Hindlimb muscle (tissue), 1 donor: ENCODE measurements at places on chromosomes 7 and 10. TPM values are rescaled to one million over a fixed set of nuclear protein-coding genes. Genes with fewer than 3 reads are reported as not detected.
A peak's percentile ranks its signal among the peaks of the same experiment; 100 is the strongest.

The STEAP1B gene
- polyA plus RNA-seq = 1.8 TPM

The TEX47 gene
- polyA plus RNA-seq = not detected

The CPVL gene
- 21.4 TPM for polyA plus RNA-seq

The SPDYE2 gene
- 14.8 TPM for polyA plus RNA-seq

The ANKRD61 gene
- 1.7 TPM for polyA plus RNA-seq

The ZNF107 gene
- polyA plus RNA-seq = 3.9 TPM

The FAM131B gene
- 1.8 TPM for polyA plus RNA-seq

The TMEM176B gene
- 16.7 TPM for polyA plus RNA-seq

The AOAH gene
- polyA plus RNA-seq = 4.5 TPM

The ZNF503 gene
- polyA plus RNA-seq = 9.7 TPM

The COL13A1 gene
- 11.0 TPM for polyA plus RNA-seq

The PLXDC2 gene
- 31.4 TPM for polyA plus RNA-seq

GRCh38 chr10:80461208-80462183 lies 7.4 kb downstream of the TSPAN14 start:
- no peak for DNase-seq

- DNase-seq = no peak
Measured at GRCh38 chr10:114879541-114880158, 58.1 kb downstream of the FHIP2A start.

GRCh38 chr7:93601363-93601762 lies 26.8 kb upstream of the CALCR start:
- no peak for DNase-seq

- DNase-seq = no peak
Measured at GRCh38 chr10:11434324-11434723, 177.1 kb downstream of the USP6NL start.

DNA sequence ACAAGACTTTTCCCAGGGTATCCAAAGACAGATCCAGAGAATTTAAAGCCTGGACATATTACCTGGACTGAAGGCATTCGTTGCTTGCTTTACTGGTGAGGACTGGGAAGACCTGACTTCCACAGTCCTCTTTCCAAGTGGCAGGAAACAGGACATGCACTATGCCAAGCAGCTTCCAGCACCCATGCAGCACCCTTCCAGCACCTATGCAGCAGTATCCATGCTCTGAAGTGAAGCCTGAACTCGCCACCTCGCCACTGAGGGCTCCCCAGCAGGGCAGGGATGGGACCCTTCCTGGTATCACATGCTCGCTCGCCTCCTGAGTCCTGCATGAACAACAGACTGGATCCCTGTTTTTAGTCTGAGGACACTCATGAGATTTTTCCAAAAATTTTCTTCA lies 189.9 kb upstream of the KLF14 start:
- DNase-seq = no peak

DNA sequence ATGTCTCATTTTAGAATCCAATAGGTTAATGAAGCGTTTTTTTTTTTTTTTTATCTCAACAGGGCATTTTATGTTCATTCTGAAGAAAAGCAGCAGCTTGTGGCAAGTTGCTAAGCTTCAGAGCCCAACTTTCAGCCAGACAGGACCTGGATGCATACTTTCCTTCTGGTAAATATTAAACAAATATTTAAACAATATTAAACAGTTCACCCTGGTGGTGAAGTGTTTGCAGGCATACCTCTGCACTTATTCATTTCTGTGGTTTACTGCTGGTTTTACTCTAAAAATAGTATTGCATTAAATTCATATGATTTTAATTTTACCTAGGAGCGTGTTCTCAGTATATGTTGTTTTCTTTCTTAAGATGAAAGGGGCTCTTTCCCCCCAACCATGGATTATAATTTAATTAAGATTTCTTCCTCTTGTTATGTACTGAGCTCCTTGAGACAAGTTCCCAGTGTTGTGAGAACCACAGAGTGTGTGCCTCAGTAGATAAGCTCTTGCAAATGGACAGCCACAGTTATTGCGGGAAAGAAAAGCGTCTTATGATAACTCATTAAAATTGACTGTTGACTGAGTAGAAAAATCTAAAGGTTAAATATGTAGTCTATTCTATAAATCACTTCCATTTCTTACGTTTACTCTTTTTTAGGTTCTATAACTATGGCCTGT lies 155.8 kb downstream of the MALRD1 start:
- no peak for DNase-seq

- DNase-seq = peak; percentile 58
Measured at GRCh38 chr7:124784879-124785818, 19.6 kb upstream of the GPR37 start.

- DNase-seq = no peak
Measured at GRCh38 chr10:46526682-46527038, 29.8 kb downstream of the GPRIN2 start.

DNA sequence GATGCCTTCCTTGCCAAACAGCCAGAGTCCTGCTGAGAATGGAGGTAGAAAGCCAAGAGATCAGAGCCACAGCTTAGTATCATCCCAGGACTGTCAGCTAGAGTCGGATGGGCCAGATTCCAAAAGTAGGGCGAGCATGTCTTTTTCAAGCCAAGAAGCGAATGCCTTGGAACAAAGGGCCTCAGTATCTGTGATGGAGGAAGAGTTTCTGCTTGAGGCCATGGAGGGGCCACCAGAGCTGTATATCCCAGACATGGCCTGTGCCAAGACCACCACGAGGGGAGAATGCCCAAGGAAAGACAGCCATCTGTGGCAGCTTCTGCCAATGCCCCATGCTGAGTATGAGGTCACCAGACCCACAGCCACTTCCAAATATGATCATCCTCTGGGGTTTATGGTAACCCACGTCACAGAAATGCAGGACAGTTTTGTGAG lies 44.3 kb upstream of the PPP1R17 start:
- no peak for DNase-seq

DNA sequence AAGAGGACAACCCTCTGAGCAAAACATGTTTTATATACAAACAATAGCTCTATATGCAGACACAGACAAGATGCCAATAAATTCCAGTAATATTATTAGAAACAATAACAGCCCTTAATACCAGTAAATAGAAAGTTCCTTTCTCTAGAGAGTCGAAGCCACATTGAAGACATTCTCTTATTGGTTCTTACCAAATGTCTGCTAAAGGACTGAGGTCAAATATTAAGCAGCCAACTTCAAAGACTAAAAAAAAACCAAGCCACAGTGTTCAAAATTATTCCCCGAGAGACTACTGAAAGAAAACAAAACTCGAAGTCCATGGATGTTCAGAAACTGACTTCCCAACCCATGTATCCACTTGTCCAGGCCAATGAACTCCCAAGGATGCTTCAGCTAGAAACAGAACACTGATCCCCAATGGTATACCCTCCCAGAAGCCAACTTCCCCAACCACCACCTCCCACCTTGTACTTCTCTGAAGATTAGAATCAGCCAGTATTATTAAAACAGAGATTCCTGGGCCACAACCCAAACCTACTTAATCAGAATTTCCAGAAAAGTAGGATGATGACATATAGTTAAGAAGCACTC lies 51.9 kb downstream of the FAM13C start:
- DNase-seq = no peak

DNA sequence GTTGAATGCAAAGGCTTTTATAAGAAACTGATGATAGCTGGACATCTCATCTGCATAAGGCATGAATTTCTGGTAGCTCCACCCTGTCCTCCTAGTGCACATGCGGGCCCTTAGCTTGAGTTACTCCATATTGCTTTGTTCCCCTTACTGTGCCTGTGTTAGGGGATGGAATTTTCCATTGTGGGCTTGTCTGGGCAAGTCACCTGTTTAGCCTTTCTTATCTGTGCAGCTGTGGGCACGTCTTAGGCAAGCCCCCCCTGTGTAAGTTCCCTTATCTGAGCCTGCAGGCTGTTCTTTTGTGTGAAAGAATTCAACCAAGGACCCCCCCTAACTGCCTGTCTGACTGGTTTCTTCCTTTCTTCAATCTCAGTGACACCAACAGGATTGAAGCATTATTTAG lies 14.5 kb upstream of the CROT start:
- DNase-seq = no peak

- no peak for DNase-seq
Measured at GRCh38 chr10:384538-385305, 249.5 kb downstream of the ZMYND11 start.

GRCh38 chr7:158784270-158784669 lies 45.0 kb downstream of the ESYT2 start:
- DNase-seq = peak; percentile 45

GRCh38 chr7:45278763-45279398 lies 121.3 kb downstream of the RAMP3 start:
- no peak for DNase-seq

DNA sequence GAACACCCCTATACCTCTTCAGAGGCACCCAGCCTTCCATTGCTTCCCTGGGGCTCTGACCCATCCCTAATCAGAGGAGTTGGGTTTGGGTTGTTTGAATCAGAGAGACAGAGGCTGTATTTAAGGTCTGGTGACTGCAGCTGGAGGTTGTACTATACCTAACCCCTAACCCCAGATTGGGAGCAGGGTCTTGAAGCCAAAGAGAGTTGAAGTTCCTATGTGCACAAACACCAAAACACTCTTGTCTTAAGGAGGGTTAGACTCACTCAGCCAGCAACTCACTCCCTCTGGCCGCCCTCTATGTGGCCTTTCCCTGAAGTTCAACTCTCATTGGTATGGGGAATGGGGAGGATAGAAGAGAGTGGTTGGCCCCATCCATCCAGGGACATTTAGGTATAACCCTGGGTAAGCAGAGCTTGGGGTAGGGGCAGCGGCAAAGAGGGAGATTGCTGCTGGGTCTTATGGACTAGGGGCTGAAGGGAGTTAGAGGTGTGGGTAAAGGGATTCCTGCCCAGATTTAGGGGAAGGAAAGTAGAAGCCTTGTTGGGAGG lies 80.0 kb downstream of the PAX2 start:
- no peak for DNase-seq

DNA sequence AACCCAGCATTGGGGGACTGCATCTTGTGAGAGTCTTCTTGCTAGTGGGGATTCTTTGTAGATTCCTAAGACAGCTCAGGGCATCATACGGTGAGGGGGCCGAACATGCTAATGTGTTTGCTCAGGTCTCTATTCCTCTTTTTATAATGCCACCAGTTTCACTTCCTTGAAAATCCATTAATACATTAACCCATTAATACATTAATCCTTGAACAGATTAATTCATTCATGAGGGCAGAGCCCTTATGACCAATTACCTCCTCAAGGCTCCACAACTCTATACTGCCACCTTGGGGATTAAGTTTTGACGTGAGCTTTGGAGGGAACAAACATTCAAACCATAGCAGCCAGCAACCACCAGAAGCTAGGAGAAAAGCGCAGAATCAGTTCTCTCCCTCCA lies 67.2 kb upstream of the POT1 start:
- DNase-seq = no peak

GRCh38 chr10:132120200-132120599 lies 54.5 kb downstream of the JAKMIP3 start:
- no peak for DNase-seq

DNA sequence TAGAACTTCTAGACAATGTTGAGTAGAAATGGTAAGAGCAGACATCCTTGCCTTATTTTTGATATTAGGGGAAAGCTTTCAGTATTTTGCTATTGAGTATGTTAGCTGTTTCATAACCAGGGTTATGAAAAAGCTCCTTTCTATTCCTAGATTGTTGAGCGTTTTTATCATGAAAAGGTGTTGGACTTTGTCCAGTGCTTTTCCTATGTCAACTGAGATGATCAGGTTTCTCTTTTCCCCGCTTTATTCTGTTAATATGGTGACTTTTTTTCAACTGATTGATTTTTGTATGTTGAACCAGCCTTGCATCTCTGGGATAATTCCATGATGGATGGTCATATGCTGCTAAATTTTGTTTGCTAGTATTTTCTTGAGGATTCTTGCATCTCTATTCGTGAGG lies 58.5 kb downstream of the LCOR start:
- DNase-seq = no peak

DNA sequence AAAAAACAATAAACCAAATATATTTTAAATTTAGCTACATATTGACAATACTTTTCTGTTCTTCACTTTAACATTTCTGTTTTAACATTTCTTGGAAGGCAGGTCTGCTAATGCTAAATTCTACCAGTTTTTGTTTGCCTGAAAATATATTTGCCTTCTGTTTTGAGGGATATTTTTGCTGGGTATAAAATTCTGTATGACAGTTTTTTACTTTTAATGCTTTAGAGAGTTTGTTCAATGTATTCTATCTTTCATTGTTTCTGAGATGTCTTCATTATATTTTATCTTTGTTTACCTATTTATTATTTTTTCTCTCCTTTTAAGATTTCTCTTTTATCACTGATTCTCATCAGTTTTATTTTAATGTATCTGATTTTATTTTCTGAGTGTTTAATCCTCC lies 409.2 kb upstream of the DPP6 start:
- no peak for DNase-seq

- no peak for DNase-seq
Measured at GRCh38 chr7:77655836-77656455, 40.3 kb upstream of the RSBN1L start.

DNA sequence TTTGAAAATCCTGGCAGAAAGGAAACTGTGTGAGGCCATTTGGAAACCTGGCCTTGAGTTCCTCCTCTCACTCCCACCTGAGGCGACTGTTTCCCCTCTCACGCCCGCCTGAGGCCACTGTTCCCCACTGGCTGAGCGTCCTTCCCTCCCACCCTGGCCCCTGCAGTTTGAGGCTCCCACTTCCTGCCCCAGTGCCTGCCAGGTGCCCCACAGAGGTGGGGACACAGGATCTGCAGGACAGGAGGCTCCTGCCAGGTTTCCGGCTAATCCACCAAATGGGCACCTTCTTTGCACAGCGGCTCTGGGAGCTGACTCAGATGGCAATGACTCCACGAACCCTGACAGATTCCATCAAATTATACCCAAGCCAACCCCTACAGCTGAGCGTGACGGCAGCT lies 24.3 kb upstream of the LARP4B start:
- no peak for DNase-seq

DNA sequence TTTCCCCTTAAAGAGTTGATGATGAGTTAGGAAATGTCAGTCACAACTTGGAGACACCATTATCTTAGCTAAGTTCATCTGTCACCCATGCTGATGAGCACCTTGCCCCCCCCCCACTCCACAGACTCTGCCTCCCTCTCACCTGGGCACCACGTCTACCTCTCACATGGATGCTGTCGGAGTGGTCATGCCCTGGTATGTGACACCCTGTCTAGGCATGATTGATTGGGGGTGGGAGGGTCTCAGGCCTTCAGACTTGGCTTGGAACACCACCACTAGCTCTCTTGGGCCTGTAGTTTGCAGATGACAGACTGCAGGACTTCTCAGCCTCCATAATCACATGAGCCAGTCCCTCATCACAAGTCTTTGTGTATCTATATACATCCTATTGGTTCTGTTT lies 78.0 kb downstream of the WDR37 start:
- DNase-seq = no peak

DNA sequence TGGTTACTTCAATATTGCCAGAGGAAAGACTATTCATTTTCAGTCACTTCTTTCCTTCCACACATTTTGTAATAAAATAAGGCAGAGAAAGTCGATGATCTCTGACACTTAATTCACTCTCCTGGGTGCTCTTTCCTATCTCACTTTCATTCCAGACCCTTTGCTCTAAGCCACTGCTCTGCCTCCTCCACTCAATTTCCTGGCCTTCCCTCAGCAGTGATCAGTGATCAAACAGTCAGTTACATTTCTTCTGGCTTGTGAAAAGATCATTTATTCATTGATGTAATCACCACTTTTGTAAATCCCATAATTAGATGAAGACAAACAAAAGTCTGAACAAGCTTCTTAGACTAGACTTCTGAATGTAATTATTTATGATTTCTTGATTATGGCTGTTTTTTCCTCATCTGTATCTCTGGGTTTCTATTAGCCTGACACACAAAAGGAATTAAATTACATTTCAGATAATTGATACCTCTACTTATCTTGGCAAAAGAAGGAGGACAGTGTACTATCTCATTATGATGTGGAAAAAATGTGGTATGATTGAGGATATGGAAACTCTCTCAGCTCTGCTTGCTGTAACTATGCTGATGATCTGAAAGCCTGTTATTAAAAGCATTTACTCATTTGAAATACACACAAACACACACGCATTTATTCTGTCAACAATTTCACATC lies 1102.3 kb downstream of the GRM8 start:
- DNase-seq = no peak
